ENCODE measurements at places on chromosomes 7 and 10.

- DNase-seq: peak; percentile 55
These were observed 28.4 kb downstream of the UBE2D4 start for GRCh38 chr7:43954524-43955228.

DNA sequence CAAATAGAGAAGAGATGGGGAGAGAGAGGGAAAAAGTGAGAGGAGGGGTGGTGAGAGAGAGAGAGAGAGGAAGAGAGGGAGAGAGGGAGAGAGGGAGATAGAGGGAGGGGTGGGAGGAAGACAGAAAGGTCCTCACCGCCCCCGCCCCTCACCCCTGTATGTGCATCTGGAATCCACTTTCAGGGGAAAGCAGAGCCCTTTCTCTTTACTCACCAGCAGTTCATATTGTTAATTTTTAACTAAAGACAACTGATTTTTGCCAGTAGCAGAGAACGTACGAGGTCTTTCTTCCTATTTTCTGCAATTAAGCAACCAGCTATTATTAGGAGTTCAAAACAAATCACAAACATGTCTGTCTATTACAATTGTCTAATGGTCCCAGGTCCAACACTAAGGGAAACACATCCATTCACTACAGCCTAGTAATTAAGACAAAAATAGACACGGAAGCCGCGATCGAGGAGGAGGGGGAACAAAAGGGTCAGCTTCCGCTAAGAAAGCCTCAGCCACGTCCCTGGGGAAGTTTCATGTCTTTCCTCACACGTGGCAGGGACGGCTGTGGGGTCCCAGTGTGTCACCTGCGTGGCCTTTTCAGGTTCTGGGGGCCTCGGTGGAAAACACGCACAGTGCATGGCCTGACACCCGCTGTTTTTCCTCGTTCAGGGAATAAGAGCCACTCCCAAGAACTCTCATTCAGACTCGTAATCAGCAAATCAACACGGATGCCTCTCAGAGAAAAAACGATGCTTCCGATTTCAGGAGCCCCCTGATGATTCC lies 572.0 kb downstream of the PTPRN2 start:
- DNase-seq: no peak

GRCh38 chr10:6718550-6718949 lies 138.5 kb upstream of the PRKCQ start:
- no peak for DNase-seq

- no peak for DNase-seq
These were observed 4.0 kb downstream of the HOXA5 start for GRCh38 chr7:27139334-27140125.

DNA sequence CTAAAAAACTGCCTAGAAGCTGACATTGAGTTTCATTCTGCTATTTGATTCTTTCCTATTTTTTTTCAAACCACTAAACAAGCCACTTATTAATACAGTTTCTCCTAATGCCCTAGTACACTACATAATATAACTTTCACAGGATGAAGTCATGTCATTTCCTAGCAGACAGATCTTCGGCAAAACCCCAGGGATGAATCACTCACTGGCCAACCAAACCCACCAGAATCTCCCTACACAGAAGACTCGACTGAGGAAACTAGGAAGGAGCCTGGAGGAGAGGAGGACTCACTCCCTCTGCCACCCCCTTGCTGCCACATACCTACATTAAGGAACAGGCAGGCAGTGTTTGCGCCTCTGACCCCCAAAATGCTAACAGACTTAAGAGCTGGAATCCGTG lies 33.4 kb downstream of the XPNPEP1 start:
- DNase-seq: no peak

DNA sequence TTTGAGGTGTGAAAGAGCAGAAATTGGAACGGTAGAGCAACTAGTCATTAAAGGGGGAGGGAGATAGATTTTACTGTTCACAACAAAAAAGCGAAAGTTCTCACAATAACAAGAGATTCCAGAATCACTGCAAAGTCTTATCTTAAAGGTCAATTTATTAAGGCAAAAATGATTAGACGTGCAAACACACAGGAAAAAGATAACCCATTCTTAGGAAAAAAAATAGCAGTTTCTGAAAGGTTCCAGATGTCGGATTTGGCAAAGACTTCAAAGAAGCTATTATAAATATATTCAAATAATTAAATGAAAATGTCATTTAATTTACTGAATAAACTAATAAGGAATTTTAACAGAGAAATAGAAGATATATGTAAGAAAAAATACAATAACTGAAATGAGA lies 70.8 kb upstream of the GNAI1 start:
- DNase-seq: no peak

GRCh38 chr7:148925836-148926235 lies 41.7 kb upstream of the EZH2 start:
- DNase-seq: no peak

DNA sequence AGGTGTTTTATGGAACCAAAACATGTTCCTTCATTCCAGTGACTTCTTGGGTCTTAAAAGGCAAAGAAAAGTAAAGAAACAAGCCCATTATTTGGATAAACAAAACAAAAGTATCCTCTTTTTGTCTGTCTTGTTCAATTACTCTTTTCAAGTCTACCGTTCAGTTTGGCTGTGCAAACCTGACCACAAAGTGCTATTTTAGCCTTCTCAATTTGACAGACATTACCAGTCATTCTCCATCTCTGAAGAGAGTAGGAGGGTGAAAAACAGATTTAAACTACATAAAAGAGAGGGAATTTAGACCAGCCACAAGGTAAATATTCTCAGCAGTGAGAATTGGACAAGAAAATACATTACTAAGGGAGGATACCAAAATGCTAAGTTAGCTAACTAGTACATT lies 145.2 kb downstream of the GRM3 start:
- no peak for DNase-seq

GRCh38 chr7:117470777-117471176 lies 9.0 kb upstream of the CFTR start:
- DNase-seq: no peak

Measured in trophoblast cell (in vitro differentiated cells and primary cell).